ENCODE measurements at places on chromosomes 3 and 15.

DNA sequence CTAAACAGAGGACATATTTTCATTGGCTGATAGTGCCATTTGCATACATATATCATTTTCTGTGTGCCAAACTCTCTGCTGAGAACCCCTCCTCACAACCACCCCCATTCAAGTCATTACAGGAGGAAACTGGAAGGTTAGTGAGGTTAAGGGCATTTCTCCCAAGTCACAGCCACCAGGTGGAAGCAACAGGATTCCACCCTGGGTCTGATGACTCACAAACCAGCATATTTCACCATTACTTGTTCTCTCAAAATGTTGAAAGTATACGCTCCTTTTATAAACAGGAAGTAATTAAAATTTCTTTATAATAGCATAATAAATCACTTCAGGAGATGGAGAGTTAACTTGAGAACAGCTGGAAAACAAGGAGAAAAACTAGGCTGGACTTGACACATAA, 398.6 kb upstream of the WNT5A start:
- no peak for DNase-seq
- H3K4me1 ChIP-seq: no peaks in the 10 kb centered on the region
- H3K27me3 ChIP-seq: no peaks in the 10 kb centered on the region
- no peak overlapping the region for H3K4me3 ChIP-seq

DNA sequence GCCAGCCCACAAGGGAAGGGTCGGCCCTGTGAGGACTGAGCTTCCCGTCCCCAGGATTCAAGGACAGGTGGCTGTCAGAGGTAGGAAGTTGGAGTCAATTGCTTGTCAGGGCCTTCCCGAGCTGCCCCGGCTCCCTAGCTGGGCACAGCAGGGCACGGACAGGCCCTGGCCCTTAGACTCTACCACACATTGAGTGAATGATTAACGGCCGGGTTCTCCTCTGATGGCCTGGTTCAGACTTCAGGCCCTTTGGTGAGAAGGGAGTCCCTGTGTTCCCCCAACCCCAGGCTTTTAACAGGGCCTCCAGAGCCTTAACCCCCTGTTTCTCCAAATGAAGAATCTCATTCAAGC, 16.4 kb upstream of the FGD5 start:
- H3K27me3 ChIP-seq: peaks cover 19% of the 10 kb centered on the region
- H3K4me1 ChIP-seq: peaks cover 7% of the 10 kb centered on the region
- no peak overlapping the region for H3K27ac ChIP-seq
- H3K4me3 ChIP-seq: no peak overlapping the region

GRCh38 chr15:50181969-50182218, at the start of gene SLC27A2:
SLC27A2 (plus strand) TSS chr15:50182196; CDS start chr15:50182428, 232 bp downstream.
- peaks cover 44% of the 10 kb centered on the region for H3K4me1 ChIP-seq
- H3K4me3 ChIP-seq: peak within 1 kb of the TSS; percentile 98
- no peaks in the 10 kb centered on the region for H3K27me3 ChIP-seq
- peaks cover 45% of the 10 kb centered on the region for H3K36me3 ChIP-seq
- DNase-seq: no peak

GRCh38 chr3:39166932-39167532, 13.6 kb upstream of the CSRNP1 start:
- no peak overlapping the region for H3K4me3 ChIP-seq
- no peak overlapping the region for H3K27ac ChIP-seq
- H3K36me3 ChIP-seq: no peaks in the 10 kb centered on the region
- H3K4me1 ChIP-seq: peaks cover 15% of the 10 kb centered on the region

DNA sequence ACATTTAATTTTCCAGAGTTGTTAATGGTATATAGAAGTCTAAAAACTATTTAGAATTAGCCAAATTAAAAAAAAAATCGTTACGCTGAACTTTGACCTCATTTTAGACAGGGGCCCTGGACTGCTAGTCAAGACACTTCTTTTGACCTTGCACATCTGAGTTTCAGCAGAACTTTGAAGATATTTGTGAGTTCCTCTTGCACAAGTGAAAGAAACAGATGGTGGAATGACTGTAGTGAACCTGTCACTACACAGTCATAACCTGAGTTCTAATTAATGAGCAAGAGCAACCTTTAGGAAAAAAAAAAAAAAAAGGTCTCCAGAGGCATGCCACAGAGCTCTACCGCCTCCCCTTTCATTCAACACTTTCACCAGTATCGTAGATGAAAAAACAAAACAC, 5.3 kb downstream of the MYO5C start:
- DNase-seq: no peak
- no peak overlapping the region for H3K4me3 ChIP-seq
- H3K27ac ChIP-seq: no peak overlapping the region
- H3K4me1 ChIP-seq: peaks cover 13% of the 10 kb centered on the region

DNA sequence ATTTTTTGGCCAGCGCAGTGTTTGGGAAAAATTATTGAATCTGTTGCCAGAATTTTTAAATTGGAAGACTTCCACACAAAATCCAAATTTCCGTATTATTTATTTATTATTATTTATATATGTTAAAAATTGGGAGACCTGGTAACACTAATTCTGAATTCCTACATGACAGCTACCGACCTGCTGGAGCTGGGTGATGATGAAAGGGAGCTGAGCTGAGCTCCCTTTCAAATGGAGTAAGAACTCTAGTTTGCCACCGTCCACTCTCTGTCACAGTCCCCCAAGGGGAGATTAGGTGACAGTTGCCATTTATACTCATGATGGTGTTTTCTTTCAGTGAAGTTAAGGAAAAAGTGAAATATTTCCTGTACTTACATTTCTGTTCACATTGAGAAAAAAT, 1.4 kb downstream of the CRTC3 start:
- no peaks in the 10 kb centered on the region for H3K27me3 ChIP-seq
- DNase-seq: no peak
- H3K4me3 ChIP-seq: peak overlapping the region; percentile 96
- peaks cover 52% of the 10 kb centered on the region for H3K4me1 ChIP-seq

- no peak overlapping the region for H3K4me3 ChIP-seq
- DNase-seq: no peak
- no peaks in the 10 kb centered on the region for H3K36me3 ChIP-seq
- H3K4me1 ChIP-seq: no peaks in the 10 kb centered on the region
- H3K27ac ChIP-seq: no peak overlapping the region
- no peaks in the 10 kb centered on the region for H3K27me3 ChIP-seq
Observed at GRCh38 chr3:24433838-24434591, 60.6 kb downstream of the THRB start.

GRCh38 chr3:156793400-156793799, 32.8 kb upstream of the LEKR1 start:
- H3K27me3 ChIP-seq: no peaks in the 10 kb centered on the region
- H3K4me1 ChIP-seq: peaks cover 43% of the 10 kb centered on the region
- H3K4me3 ChIP-seq: no peak overlapping the region
- peak overlapping the region; percentile 83 for H3K27ac ChIP-seq

DNA sequence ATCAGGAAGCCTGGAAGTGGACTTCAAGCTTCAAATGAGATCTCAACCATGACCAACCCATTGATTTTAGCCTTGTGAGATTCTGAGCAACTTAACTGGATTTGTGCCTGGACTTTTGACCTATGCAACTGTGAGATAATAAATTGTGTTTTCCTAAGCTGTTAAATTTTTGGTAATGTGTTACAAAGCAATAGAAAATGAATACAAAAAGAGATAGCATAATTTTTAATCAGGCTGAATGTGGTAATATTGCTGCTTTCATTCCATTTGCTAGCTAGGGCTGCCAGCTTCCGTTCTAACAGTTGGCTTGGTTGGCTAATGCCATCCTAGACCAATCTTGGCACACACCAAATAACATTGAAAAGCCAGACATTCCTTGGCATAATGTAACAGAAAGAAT, 12.2 kb downstream of the PROS1 start:
- peaks cover 2% of the 10 kb centered on the region for H3K27me3 ChIP-seq
- H3K4me3 ChIP-seq: no peak overlapping the region
- no peak overlapping the region for H3K27ac ChIP-seq
- no peaks in the 10 kb centered on the region for H3K36me3 ChIP-seq

DNA sequence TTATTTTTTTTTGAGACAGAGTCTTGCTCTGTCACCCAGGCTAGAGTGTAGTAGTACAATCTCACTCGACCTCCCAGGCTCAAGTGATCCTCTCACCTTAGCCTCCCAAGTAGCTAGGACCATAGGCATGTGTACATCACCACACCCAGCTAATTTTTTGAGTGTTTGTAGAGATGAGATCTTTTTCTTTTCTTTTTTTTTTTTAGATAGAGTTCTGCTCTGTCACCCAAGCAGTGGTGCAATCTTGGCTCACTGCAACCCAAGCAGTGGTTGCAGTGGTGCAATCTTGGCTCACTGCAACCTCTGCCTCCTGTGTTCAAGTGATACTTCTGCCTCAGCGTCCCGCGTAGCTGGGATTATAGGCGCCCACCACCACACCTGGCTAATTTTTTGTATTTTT, 5.2 kb downstream of the CEP97 start:
- no peaks in the 10 kb centered on the region for H3K27me3 ChIP-seq
- H3K4me1 ChIP-seq: peaks cover 17% of the 10 kb centered on the region
- H3K4me3 ChIP-seq: no peak overlapping the region
- DNase-seq: no peak
- peaks cover 66% of the 10 kb centered on the region for H3K36me3 ChIP-seq
- no peak overlapping the region for H3K27ac ChIP-seq

DNA sequence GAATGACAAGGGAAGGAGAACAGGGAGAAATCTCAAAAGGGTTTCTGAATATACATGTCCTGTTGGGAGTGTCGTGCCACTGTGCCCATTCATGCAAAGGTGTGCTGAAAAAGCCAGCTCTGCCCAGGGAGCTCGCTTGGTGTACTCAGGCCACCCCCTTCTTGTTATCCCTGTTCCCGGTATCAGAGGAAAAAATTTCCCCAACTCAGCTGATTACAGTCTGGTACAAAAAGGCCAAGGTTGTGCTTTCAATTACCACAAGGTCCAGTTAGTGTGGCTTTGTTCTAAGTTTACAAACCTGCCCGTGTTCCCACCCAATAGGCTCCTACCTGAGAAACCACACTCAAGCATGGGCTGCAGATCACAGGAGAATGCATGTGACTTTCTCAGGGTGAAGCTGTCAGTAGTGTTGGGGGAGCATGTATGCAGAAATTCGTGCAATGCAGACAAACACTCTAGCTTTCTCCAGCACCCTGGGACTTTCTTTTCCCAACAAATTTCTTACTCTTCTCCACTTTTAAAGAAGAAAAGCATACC, 648.5 kb downstream of the NR2F2 start:
- H3K4me1 ChIP-seq: no peaks in the 10 kb centered on the region
- no peak overlapping the region for H3K27ac ChIP-seq
- H3K4me3 ChIP-seq: no peak overlapping the region
- no peaks in the 10 kb centered on the region for H3K27me3 ChIP-seq
- no peaks in the 10 kb centered on the region for H3K36me3 ChIP-seq
- no peak for DNase-seq

- no peaks in the 10 kb centered on the region for H3K36me3 ChIP-seq
- no peaks in the 10 kb centered on the region for H3K27me3 ChIP-seq
- H3K4me3 ChIP-seq: no peak overlapping the region
- peaks cover 27% of the 10 kb centered on the region for H3K4me1 ChIP-seq
- no peak overlapping the region for H3K27ac ChIP-seq
Observed at GRCh38 chr3:188720636-188721035, 451.1 kb upstream of the TPRG1 start.

- H3K36me3 ChIP-seq: peaks cover 54% of the 10 kb centered on the region
- H3K27me3 ChIP-seq: no peaks in the 10 kb centered on the region
Observed at GRCh38 chr15:77482570-77482969, 61.9 kb downstream of the HMG20A start.

GRCh38 chr3:48950051-48950450, 31.4 kb downstream of the ARIH2 start:
- no peak overlapping the region for H3K27ac ChIP-seq
- no peak overlapping the region for H3K4me3 ChIP-seq
- H3K36me3 ChIP-seq: peaks cover 18% of the 10 kb centered on the region
- no peak for DNase-seq
- peaks cover 26% of the 10 kb centered on the region for H3K4me1 ChIP-seq

DNA sequence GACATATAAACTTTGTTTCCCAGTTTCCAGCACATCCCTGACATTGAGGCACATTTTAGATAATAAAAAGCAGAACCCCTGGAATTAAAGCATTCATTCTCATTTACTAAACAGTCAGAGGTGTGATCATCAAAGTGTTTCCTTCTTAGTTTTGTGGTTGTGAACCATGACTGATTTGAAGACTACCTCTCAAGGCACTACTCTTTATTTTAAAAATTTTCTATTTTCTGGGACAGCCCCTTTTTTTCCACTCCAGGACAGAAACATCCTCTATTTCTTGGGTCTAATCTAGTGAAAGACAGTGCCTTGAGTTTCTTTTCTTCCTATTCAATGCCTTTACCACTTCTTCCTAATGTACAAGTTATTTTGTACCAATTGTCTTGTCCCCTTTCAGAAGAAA, 5.2 kb downstream of the SST start:
- H3K4me3 ChIP-seq: no peak overlapping the region
- no peaks in the 10 kb centered on the region for H3K36me3 ChIP-seq
- no peak overlapping the region for H3K27ac ChIP-seq
- no peaks in the 10 kb centered on the region for H3K4me1 ChIP-seq

- H3K27me3 ChIP-seq: peaks cover 47% of the 10 kb centered on the region
- peak; percentile 31 for DNase-seq
- H3K4me3 ChIP-seq: no peak overlapping the region
- no peaks in the 10 kb centered on the region for H3K36me3 ChIP-seq
- peaks cover 8% of the 10 kb centered on the region for H3K4me1 ChIP-seq
Observed at GRCh38 chr15:38440353-38441129, 13.4 kb upstream of the FAM98B start.

- no peaks in the 10 kb centered on the region for H3K27me3 ChIP-seq
- peaks cover 35% of the 10 kb centered on the region for H3K36me3 ChIP-seq
- H3K27ac ChIP-seq: peak overlapping the region; percentile 2
- peaks cover 27% of the 10 kb centered on the region for H3K4me1 ChIP-seq
- no peak overlapping the region for H3K4me3 ChIP-seq
- no peak for DNase-seq
Observed at GRCh38 chr15:50330921-50331320, 24.1 kb downstream of the GABPB1 start.

- no peak overlapping the region for H3K4me3 ChIP-seq
- peaks cover 1% of the 10 kb centered on the region for H3K36me3 ChIP-seq
- H3K27ac ChIP-seq: no peak overlapping the region
- H3K27me3 ChIP-seq: no peaks in the 10 kb centered on the region
- no peak for DNase-seq
Observed at GRCh38 chr3:129758785-129759320, 134.7 kb downstream of the TMCC1 start.

- no peak for DNase-seq
- H3K36me3 ChIP-seq: peaks cover 34% of the 10 kb centered on the region
- no peak overlapping the region for H3K4me3 ChIP-seq
- H3K27me3 ChIP-seq: no peaks in the 10 kb centered on the region
- H3K4me1 ChIP-seq: no peaks in the 10 kb centered on the region
Observed at GRCh38 chr3:134476306-134476705, 9.5 kb downstream of the ANAPC13 start.

- no peaks in the 10 kb centered on the region for H3K36me3 ChIP-seq
- H3K27me3 ChIP-seq: no peaks in the 10 kb centered on the region
- H3K27ac ChIP-seq: no peak overlapping the region
- no peak for DNase-seq
- peaks cover 19% of the 10 kb centered on the region for H3K4me1 ChIP-seq
Observed at GRCh38 chr3:15462451-15462850, 35.1 kb downstream of the EAF1 start.

All from activated T-helper 2 cell treated with anti-CD3 and anti-CD28 coated beads, Interferon-gamma antibody, Interleukin-2, Interleukin-4, amounts not matched to agents 10 μg/mL and 5 μg/mL and 100 μg/mL, durations not matched to agents 14 hours and 24 hours and 36 hours (primary cell).